Activated naive CD4-positive, alpha-beta T cell treated with anti-CD3 and anti-CD28 coated beads, Interleukin-2, amount 50 U/mL, for 72 hours (primary cell): ENCODE measurements at places on chromosomes 6 and 20. TPM values are rescaled to one million over a fixed set of nuclear protein-coding genes. Genes with fewer than 3 reads are reported as not detected.
A peak's percentile ranks its signal among the peaks of the same experiment; 100 is the strongest.

GRCh38 chr6:111687652-111688051 is 82.0 kb upstream of the TRAF3IP2 start:
- no peak for DNase-seq

Gene PKIB
- 1.0 TPM for total RNA-seq

GRCh38 chr6:131368198-131368911 is 204.7 kb upstream of the ARG1 start:
- no peak for DNase-seq

GRCh38 chr6:106974999-106975737 is 639 bp upstream of the CD24 start:
- DNase-seq = peak; percentile 13

DNA sequence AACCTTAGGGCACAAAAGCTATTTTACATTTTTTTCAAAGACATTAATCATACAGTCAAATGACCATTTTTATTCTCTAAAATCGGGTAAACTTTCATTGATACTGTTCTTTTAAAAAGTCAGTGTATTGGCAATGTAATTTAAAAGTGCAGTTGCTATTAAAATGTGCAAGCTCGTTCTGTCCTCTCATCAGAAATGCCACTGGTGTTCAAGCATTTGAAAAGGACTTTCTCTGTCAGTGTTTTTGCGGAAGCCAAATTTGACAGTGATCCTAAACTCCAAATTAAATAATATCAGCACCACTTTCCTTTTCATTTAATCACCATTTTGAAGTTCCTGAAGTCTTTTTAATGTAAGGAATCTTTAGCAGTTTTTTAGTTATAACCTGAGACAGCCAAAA is 69.6 kb downstream of the AFG1L start:
- DNase-seq = no peak

Gene ULBP3
- total RNA-seq = not detected

- no peak for DNase-seq
Measured at GRCh38 chr20:61664556-61665320, 400.9 kb downstream of the TAF4 start.

GRCh38 chr6:136628996-136629395 is 78.8 kb upstream of the MAP7 start:
- DNase-seq = no peak
